ENCODE measurements at places on chromosomes 12 and 14.

- no peak for DNase-seq
These were observed 904 bp downstream of the CACNA1C start for GRCh38 chr12:2053691-2054090.

DNA sequence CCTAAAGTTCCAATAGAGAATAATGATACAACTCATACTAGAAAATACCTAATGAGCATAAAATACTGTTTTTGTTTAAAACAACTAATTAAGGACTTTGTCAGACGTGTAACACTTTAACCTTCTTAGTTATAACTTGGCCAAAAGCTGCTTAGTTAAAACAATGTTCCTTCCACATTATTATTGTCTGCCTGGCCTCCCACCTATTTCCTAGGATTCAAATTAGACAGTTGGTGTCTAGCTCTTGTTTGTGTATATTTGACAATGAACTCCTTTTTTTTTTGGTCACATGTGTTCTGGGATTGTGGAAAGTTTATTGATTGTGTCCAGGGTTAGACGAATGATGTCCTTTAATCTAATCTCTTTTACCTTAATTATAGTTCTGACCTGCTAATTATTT lies 67.6 kb upstream of the PSMA6 start:
- no peak for DNase-seq

DNA sequence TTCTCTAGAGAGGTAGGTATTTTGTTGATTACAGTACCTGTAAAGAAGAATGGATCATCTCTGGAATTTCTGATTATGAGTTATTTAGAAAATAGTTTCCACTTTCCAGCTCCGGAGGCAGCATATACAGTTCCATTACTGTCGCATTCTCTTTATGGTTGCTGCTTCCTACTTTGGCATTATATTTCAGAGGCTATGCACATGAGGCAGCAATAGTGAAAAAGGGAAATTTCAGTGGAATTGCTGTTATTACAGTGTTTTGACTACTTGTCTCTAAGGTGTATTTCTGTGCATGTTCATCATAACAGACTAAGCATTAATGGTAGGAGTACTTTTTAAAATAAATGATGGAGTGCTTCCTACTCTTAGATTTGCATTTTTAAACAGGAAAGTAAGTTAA lies 10.2 kb downstream of the GNG2 start:
- DNase-seq, result no peak

- no peak for DNase-seq
These were observed 2.9 kb downstream of the GLT1D1 start for GRCh38 chr12:128856035-128856790.

DNA sequence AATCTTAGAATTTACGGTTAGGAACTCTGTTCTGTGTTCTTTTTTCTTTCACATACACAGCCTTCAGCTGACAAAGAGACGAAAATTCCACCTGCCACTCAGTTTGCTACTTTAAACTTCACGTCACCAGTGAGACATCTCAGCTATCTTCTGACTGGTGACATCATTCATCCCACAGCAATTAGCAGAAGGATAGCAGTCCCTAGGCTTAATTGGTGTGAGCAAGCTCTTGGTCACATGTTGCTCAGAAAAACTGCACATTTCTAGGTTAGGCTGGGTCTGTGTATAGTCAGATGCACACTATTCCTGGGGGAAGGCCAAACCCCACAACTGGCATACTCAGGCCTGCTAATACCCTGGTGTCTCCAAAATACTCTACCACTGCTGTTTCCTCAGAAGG lies 23.9 kb downstream of the SLC7A7 start:
- DNase-seq, result no peak

GRCh38 chr14:72888192-72888591 lies 5.7 kb downstream of the DPF3 start:
- no peak for DNase-seq

DNA sequence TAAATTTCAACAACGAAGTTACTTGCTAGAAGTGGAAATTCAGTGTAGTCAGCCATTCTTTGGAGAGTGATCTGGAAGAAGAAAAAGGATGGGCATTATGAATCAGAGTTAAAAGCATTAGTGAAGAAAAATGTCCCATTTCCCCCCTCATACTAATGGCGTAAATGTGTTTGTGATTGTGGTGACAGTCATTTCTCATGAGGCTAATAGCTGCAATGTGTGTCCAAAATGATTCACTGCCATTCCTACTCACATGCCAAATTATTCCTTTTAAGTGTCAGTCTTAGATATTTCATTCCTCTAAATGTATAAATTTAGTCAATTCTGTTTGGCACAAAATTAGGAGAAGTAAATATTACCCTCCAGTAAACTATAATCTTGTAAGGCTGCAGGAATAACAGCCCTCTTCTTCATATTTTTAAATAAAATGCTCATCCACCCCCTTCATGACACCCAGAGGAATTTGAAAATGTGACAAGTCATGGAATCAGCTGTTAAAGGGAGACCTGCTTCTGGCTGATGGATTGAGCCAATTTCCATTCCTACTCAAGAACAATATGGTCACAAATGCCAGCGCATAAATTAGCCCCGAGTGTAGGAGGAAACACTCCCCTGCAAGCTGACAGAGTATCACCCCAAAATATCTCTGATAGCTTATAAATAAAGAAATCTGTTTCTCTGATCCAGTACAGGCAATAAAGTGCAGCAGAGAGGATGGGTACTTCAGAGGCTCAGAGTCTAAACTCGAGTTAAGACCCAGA lies 912.3 kb upstream of the SEL1L start:
- DNase-seq, result no peak

GRCh38 chr14:106062502-106063272 lies 536.3 kb downstream of the TMEM121 start:
- no peak for DNase-seq

Data from amygdala (tissue), 56 donors.